ENCODE measurements at places on chromosomes 4 and X.

DNA sequence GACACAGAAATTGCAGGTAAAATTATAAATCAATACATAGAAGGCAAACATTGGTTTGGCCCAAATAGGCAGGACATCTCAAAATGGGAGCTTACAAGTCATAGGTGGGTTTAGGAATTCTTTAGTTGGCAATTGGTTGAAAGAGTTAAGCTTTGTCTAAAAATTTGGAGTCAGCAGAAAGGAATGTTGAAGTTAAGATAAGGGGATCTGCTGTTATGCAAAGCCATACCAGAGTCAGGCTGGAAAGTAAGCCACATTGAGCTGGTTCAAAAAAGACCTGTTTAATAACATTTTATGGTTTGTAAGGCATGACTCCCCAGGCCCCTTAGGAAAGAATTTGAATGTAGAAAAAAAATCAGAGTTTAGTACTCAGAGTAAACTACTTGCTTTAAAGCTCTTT lies 92.6 kb downstream of the IL13RA2 start:
- peak; percentile 75 for DNase-seq

GRCh38 chr4:76606645-76607265 lies 171.7 kb downstream of the SHROOM3 start:
- DNase-seq: no peak

- DNase-seq: no peak
Observed at GRCh38 chr4:42488114-42488513, 90.8 kb downstream of the SHISA3 start.

DNA sequence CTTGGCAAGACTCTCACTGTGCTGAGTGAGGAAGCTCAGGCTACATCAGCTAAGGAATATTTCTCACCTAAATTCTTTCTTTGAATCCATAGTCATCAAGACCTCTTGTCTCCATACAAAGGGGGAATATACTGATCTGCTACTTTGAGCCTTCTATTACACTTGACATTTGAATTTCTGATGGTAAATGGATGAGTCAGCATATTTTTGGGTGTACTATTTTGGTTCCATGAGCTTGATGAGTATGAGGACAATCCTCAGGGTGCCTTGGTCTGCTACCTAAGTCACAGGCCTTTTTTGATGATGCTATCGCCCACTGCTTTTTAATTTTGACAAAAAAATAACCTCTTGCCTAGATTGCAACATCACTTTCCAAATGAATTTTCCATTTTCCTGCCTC lies 415.7 kb downstream of the PPP1R2C start:
- no peak for DNase-seq

DNA sequence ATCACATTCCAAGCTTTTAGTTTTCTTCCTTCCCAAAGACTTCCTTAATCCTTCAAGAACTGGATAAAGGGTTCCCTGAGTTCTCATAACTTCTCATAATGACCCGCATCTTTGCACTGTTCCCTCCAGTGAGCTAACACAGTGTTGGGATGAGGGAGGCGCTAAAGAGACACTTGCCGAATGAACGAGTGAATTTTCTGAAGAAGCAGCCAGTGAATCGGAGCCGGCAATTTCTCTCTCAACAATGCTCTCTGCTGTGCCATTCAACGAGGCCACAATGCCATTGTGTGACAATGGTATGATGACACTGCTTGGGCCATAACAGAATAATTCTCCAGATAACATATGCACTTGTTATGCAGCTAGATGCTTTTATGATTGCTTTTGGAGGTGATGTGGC lies 51.4 kb upstream of the ZFP42 start:
- no peak for DNase-seq

GRCh38 chr4:98838531-98838930 lies 90.4 kb downstream of the EIF4E start:
- no peak for DNase-seq

- peak; percentile 21 for DNase-seq
Observed at GRCh38 chr4:122218762-122219161, 66.6 kb downstream of the BLTP1 start.

DNA sequence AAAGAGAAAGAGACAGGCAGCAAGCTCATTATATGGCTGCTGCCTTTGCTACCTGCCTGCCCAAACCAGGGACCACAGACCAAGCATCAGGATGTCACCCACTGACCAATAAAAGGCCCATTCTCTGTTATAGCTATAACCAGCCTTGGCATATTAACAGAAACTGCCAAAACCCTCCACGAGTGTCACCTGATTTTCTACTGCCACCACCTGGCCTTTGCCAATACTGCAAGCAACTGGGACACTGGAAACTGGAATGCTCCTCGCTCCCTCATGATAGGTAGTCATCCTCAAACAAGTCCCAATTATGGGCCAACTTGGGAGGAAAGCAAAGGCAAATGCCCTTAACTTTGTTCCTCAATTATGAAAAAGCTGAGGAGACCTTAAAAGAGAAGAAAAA lies 76.0 kb downstream of the SPIN4 start:
- peak; percentile 6 for DNase-seq

DNA sequence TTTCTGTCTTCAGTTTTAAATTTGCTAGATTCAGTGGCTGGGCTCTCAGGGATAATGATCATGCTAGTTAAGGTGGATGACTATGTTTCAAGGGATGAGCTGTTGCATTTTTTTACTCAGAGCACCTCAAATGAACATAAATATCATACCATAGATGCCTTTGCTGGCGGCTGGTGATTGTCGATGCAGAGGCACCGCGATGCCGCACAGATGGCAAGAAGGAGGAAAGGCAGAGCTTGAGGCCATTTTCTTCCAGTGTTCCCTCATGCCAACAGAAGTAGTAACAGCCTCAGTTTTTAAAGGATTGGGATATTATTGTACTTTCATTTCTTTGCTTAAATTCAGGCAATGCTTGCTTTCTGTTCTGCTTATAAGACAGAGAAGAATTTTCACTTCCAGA lies 654.7 kb upstream of the IGFBP7 start:
- DNase-seq: no peak

DNA sequence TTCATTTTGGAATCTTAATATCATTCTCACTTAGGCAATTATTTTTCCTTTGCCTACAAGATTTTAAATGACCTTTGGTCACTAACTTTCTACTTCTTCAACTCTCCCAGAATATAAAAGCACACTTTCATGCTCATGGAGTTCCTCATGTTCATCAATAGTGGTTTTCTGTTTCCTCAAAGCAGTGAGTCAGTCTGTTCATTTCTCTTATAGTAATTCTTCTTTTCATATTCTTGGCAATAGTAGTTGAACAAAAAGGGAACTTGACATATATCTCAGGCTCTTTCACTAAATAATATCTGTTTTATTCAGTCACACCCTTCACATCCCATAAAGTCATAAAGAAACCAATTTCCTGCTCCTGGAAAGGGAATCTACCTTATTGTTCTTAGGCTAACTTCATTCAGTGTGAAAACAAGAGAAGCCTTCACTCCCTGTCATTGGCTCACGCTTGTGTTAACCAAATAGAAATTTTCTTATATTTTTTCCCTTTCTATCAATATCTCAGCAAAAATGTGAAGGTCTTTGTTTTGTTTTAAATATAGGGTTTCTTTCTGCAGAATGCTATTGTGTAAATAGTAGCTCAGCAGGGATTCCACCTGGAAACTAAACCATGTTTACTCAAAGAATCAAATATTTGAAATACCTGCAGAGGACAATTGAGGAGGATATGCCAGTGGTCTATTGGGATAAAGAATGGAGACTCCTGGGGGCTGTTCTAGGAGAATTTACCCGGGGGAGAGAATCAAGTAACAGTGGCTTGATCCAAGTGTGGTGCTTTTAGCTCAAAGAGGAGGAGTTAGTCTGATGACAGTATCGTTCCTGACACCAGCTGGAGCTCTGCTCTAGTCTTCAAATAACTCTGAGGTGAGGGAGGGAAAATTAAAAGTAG lies 13.4 kb upstream of the TNIP3 start:
- no peak for DNase-seq

DNA sequence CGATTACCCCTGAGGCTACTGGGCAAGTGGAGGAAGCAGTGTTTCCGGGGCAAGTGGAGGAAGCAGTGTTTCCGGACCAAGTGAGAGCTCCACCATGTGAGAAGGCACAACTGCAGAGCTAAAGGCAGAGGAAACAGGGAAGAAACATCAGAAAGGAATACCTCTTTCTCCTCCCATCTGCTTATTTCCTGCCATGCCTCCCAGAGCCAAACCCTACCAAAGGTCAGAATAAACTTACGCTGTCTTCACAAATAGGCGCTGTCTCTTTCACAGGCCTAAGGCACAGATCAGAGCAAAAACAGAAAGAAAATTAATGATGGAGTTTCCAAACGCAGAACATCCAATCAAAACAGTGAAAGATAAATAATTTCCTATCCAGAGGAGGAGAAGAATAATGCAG lies 153.0 kb downstream of the ATOH1 start:
- DNase-seq: no peak

- no peak for DNase-seq
Observed at GRCh38 chrX:9851890-9852289, 65.7 kb downstream of the SHROOM2 start.

DNA sequence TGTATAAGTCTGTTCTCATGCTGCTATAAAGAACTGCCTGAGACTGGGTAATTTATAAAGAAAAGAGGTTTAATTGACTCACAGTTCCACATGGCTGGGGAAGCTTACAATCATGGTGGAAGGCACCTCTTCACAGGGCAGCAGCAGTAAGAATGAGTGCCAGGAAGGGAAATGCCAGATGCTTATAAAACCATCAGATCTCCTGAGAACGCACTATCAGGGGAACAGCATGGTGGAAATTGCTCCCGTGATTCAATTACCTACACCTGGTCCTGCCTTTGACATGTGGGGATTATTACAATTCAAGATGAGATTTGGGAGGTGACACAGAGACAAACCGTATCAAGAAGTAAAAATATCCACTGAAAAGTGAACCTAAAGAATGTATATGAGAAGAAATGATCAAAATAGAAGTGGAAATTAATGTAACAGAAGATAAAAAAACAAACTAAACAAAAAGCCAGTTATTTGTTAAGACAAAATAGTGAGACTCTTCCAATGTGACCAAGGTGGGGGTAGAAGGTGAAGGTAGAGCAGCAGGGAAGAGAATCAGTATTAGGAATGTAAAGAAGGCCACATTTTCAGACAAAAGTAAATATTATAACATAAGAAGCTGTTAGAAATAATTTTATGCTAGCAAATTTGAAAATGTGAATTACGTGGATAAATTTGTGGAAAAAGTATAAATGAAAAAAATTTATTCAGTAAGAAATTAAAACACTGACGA lies 372.9 kb downstream of the NKX6-1 start:
- DNase-seq: no peak

- peak; percentile 25 for DNase-seq
Observed at GRCh38 chr4:10045481-10045880, 24.2 kb upstream of the SLC2A9 start.

- DNase-seq: no peak
Observed at GRCh38 chrX:30751497-30751896, 98.3 kb downstream of the GK start.

DNA sequence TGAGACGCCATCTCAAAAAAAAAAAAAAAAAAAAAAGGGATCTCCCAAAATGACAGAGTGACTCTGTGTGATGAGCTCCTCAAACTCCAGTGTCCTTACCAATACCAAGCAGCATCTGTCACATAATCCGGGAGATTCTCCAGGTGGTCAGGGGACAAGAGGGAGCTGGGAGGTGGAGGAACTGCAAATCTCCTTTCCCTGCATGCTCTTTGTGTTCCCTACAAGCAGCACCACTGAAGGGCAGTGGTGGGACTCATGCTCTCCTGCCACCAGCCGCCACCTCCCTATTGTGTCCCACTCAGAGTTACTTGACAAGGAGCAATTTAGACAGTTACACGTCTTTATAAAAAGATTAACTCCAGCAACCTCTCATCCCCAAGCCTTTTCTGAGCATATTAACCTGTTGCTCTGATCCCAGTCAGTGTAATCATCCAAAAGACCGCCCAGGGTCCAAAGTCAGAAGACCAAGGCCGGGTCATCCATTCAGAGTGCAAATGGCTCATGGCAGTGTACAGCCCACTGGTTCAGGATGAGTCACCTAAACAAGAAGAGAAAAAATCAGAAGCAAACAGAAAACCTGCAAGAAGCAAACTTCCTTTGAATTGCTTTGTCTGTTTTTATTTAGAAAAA lies 23.6 kb downstream of the MGST2 start:
- DNase-seq: no peak

DNA sequence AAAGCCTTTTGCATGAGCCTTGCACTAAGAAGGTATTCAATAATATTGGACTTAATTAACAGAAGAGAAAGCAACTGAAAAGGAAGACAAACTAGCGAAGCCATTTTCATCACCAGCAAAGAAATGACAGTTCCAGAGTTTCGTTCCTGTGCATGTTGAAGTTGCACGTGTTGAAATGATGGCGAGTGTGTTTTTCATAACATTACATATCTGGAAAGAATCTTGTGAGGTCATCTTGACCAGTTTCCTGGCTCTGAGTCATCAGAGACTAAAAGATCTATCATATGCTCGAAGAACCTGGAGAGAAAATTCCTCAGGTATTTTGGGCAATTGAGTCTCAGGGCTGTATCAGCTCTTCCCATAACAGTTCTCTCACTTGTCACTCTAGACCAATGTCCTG lies 106.2 kb upstream of the MAML3 start:
- peak; percentile 62 for DNase-seq

All from fibroblast of pulmonary artery (primary cell).